Left renal pelvis (tissue), 4 donors: ENCODE measurements at places on chromosomes 12 and 14. TPM values are rescaled to one million over a fixed set of nuclear protein-coding genes. Genes with fewer than 3 reads are reported as not detected.

- DNase-seq: peak; percentile 93
Measured at GRCh38 chr12:124518051-124518932, 49.1 kb downstream of the NCOR2 start.

DNA sequence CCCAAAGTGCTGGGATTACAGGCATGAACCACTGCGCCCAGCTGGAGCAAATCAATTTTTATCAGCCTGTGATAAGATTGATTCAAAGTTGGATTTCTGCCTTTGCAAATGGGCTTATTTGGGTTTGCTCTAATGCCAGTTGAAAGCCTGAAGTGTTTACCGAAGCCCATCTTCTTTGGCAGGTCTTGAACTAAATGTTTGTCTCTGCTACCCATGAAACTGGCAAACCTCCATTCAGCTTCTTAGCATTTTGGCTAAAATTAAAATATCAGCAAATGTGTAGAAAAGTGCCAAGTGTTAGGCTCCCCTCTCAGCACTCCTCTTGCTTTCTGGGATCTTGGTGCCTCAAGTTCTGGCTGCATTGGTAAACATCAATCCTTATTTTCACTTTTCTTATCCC, 61.5 kb downstream of the MGAT4C start:
- no peak for DNase-seq

- no peak for DNase-seq
Measured at GRCh38 chr14:52286661-52287649, 19.5 kb downstream of the PTGDR start.

GRCh38 chr12:3493043-3493858, 2.2 kb downstream of the PRMT8 start:
- no peak for DNase-seq

KERA gene
- polyA plus RNA-seq: 0.10 TPM

- DNase-seq: peak; percentile 26
Measured at GRCh38 chr12:76621582-76622024, 62.0 kb upstream of the OSBPL8 start.

GRCh38 chr14:105530285-105531087, 4.1 kb downstream of the TMEM121 start:
- no peak for DNase-seq

TAS2R42 gene
- not detected for polyA plus RNA-seq

- DNase-seq: no peak
Measured at GRCh38 chr12:49708851-49709250, 1.6 kb upstream of the FMNL3 start.

OTOGL gene
- polyA plus RNA-seq: 0.31 TPM

- DNase-seq: no peak
Measured at GRCh38 chr12:21476949-21477348, 24.5 kb downstream of the RECQL start.

- no peak for DNase-seq
Measured at GRCh38 chr14:102568115-102568614, 24.3 kb upstream of the RCOR1 start.

GUCY2C gene
- polyA plus RNA-seq: 0.62 TPM

DNA sequence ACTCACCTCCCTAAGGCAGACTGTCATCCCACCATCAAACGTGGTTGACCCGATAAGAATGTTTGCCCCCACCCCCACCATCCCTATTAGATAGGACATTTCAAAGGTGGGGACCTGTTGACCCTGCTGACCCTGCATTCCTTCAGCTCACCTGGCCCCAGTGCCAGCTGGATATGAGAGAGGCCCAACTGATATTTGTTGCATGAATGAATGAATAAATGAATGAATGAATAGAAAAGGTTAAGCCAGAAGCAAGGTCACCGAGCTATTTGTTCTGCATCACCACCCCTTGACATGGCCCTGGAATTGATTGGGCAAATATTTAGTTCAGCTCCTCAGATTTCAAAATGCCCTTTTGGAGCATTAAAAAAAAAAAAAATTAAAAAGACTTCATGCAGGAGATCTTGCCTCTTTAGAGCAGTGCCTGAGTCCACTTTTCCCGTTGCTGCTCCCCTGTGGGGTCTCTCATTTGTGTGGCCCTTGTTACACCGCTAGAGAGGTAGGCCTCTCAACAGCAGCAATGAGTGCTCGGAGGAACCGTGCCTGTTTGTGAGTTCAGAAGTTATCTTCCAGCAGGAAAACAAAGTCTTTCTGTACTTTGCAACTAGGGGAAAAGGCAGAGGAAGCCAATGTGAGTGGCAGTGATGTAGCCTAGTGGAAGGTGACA, 8.5 kb upstream of the SERPINA5 start:
- DNase-seq: no peak

- DNase-seq: no peak
Measured at GRCh38 chr12:9779209-9779608, 18.5 kb upstream of the CD69 start.

- DNase-seq: no peak
Measured at GRCh38 chr12:27828196-27828595, 48.2 kb upstream of the MANSC4 start.

ADCY4 gene
- 19.1 TPM for polyA plus RNA-seq

DNA sequence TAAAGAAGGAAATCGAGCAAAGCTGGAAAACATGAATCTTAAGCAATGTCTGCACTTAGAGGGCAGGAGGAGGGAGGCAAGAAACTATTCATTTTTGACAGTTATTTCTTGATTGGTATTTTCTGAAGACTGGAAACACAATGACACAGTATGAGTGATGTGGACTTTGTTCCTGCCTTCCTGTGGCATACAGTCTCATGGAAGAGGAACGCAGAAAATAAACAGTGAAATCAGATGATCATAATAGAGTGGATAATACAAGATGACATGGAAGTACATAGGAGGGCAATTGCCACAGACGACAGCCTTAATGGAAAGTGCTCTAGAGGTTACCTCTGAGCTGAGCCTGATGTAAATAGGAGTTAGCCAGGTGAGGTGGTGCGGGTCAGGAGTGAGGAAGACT, 140.4 kb upstream of the MAX start:
- no peak for DNase-seq

NRIP2 gene
- 5.8 TPM for polyA plus RNA-seq

- no peak for DNase-seq
Measured at GRCh38 chr12:19222558-19222957, 93.0 kb downstream of the PLEKHA5 start.

DNA sequence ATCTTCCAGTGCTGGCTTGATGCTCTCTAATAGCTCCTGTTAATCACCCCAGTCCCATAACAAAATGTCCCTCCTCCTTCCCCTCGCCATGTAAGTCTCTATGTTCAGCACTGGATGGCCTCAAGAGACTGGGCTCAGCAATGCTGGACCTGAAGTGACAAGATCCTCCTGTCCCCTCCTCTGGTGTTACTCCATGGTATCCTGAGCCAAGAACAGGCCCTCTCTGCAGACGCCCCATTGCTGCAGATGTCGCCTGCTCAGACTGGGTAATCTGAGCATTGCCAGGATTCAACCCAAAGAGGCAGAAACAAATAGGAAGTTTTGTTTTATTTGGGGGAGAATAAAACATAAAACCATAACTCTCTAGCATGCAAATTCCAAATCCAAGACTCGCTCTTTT, 149.7 kb downstream of the NTF3 start:
- no peak for DNase-seq

GRCh38 chr12:10189653-10190052, 10.8 kb downstream of the TMEM52B start:
- no peak for DNase-seq

CHMP4A gene
- polyA plus RNA-seq: 27.8 TPM

DNA sequence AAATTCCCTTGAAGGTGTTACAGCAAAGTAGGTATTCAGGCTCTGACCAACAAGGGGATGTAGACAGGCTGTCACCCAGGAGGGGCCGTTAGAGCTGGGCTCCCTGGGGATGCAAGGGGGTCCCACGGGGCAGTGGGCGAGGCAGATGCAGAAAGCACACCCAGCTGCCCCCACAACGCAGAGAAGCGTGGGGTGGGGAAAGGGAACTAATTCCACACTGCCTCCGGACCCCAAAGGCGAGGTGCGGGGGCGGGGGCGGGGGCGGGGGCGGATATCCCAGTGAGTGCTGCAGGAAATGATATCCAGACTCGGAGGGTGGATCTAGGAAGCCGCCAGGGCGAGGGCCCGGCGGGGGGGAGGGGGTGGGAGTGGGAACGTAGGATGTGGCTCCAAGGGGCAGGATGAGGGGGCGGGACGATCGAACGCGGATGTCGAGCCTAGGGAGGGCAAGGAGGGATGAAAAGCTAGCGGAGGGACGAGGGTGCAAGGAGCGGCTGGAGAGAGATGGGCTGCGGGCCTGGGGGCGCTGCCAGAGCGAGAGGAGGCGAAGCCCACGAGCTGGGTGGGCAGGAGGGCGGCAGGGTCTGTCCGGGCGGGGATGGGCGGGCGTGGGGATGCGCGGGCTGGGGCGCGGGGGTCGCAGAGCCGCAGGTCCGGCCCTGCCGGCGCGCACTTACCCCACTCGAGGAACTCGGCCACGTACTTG, 874 bp downstream of the CDC42BPB start:
- DNase-seq: no peak

ZNF384 gene
- polyA plus RNA-seq: 75.0 TPM

DNA sequence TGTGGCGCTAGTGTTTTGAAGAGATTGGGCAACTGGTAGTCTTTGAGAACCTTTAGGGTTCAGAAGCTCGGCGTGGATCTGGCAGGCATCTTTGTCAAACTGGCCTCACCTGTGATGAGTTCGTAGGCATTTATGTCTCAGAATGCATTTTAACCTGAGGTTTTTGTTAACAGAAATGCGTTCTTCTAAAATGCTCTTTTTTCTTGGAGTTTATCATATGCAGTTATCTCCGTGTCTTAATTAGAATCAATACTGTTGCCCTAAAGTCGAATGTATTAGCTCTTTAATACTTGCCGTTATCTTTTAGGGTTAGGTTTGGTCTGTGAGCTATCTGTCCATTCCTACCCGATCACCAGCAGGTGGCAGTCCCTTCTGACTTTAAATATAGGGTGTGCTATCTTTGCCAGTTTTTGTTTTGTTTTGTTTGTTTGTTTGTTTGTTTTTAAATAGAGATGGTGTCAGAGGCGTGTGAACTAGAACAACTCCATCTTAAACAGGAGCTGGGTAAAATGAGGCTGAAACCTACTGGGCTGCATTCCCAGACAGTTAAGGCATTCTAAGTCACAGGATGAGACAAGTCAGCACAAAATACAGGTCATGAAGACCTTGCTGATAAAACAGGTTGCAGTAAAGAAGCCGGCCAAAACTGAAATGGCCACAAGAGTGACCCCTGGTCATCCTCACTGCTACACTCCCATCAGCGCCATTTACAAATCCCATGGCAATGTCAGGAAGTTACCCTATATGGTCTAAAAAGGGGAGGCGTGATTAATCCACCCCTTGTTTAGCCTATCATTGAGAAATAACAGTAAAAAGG, 1.4 kb downstream of the ATF1 start:
- DNase-seq: no peak

GRCh38 chr12:92696216-92696615, 6.6 kb upstream of the PLEKHG7 start:
- no peak for DNase-seq

DNA sequence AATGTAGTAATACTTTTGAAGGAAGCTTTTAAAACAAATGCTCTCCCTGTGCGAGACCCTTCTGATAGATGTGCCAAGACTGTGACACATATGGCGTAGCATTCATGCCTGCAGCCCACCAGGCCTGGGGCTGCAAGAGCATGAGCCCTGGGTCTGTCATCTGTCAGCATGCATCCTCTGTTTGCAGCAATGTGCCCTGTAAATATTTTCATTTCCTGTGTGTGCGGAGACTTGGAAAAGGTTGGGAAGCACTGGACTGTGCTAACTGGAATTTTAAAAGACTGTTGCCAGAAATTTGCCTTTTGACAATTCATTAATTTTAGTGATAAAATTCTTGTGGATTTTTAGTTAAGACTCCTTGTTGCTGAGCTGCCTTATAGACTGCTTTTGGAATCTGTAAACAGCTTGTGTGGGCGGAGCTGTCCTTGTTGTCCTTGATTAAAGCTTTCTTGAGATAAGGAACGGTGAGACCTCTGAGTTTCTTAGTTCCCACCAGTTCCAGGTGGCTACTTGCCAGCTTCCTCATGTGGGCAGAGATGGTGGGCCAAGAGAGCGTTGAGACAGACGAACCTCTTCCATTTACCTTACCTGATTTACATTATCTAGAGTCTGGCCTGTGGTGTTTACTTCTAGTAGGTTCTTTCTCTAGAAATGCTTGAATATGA, 23.4 kb downstream of the MARK3 start:
- DNase-seq: no peak

METTL3 gene
- polyA plus RNA-seq: 83.7 TPM

GRCh38 chr12:102971227-102971626, 13.8 kb downstream of the ASCL1 start:
- no peak for DNase-seq

MGAT4C gene
- 3.6 TPM for polyA plus RNA-seq

MMP17 gene
- polyA plus RNA-seq: 0.55 TPM

DNA sequence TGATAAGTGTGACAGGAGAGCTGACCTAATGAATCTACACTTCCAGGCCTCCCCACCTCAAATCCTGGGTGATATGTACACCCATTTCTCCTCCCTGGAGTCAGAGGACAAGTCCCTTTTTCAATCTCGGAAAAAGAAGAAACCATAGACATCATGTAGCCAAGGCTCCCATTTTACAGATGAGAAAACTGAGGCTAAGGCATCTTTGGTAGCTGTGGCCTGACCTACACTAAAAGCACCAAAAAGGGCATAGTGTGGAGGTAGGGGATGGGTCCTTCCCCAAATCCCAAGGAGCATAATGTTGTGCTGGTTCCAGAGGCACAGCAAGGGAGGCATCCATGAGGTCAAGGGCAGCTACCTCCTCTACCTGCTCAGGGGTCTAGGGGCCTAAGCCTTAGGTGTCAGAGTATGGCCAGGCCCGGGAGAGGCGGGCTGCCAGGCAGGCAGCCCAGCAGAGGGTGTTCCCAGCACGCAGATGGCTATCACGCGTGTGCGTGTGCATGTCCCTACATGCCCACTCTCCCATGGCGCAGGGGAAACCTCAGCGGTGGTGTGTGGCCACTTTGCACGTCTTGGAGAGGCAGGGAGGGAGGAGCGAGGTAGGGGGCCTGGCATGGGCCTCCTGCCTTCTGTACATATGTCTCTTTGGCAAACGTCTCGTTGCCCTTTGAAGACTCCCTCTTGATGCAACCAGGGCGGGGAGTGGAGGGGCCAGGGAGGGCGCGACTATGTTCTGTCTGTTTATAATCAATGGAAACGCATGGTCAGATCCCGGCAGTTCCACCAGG, 2.5 kb downstream of the PGF start:
- no peak for DNase-seq

DAO gene
- 0.33 TPM for polyA plus RNA-seq

GRCh38 chr14:38605193-38606114, 349.6 kb upstream of the CLEC14A start:
- no peak for DNase-seq

DNA sequence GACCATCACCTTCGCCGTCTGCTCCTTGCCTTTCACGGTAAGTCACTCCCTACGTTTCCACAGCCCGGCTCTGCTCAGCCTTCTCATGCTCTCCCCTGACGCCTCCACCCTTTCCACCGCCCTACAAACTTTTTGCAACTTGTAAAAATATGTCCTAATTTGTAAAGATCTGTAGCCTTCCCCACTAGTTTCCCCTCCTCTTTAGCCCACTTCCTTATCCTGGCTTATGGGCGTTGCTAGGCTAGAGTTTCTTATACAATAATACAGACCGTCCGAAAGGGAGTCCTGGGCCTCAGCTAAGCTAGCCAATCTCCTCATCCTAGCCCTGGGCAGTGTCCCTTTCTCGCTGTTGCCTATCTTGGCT, 1.2 kb downstream of the PTGER2 start:
- no peak for DNase-seq

GRCh38 chr14:74852922-74853530, 22.9 kb downstream of the PROX2 start:
- no peak for DNase-seq
